Vagina (tissue), 2 donors: ENCODE measurements at places on chromosomes 16 and 17. TPM values are rescaled to one million over a fixed set of nuclear protein-coding genes. Genes with fewer than 3 reads are reported as not detected.
A peak's percentile ranks its signal among the peaks of the same experiment; 100 is the strongest.

The SLC5A10 gene
- not detected for total RNA-seq

The DHRS7C gene
- not detected for total RNA-seq

The PRAC1 gene
- total RNA-seq = 9.6 TPM

The ABCC12 gene
- not detected for total RNA-seq

The PTRH2 gene
- total RNA-seq = 43.0 TPM

The PRSS33 gene
- total RNA-seq = not detected

DNA sequence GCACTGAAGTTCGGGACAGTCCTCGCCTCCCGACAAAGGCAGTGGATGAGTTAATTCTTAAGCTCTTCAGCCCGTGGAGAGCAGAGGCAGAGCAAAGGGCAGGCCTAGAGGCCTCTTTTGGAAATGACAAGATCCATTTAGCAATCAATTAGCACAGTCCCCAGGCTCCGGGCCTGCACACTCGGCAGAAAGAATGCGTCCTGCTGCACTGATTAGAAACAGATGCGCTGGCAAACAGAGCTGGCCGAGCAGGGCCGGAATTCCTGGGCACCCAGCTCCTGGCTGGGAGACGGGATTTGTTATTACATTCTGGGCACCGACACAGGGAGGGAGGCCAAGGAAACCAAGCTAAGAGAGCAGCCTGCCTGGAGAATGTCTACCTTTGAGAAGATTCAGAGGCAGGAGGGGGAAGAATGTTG is 162.9 kb downstream of the COPRS start:
- no peaks in the 10 kb centered on the region for H3K36me3 ChIP-seq
- H3K27ac ChIP-seq = peak overlapping the region; percentile 42
- no peak overlapping the region for H3K4me3 ChIP-seq
- no peaks in the 10 kb centered on the region for H3K27me3 ChIP-seq
- peaks cover 44% of the 10 kb centered on the region for H3K4me1 ChIP-seq
- no peak for DNase-seq

GRCh38 chr16:2426941-2427361 is 2.3 kb upstream of the CCNF start:
- no peak overlapping the region for H3K4me3 ChIP-seq
- peaks cover 20% of the 10 kb centered on the region for H3K4me1 ChIP-seq
- H3K27me3 ChIP-seq = no peaks in the 10 kb centered on the region
- no peaks in the 10 kb centered on the region for H3K36me3 ChIP-seq
- H3K27ac ChIP-seq = no peak overlapping the region

- H3K4me3 ChIP-seq = no peak overlapping the region
- H3K27me3 ChIP-seq = no peaks in the 10 kb centered on the region
- H3K4me1 ChIP-seq = no peaks in the 10 kb centered on the region
- no peak overlapping the region for H3K27ac ChIP-seq
- H3K36me3 ChIP-seq = no peaks in the 10 kb centered on the region
- no peak for DNase-seq
Measured at GRCh38 chr16:78324649-78325285, 225.3 kb downstream of the WWOX start.

DNA sequence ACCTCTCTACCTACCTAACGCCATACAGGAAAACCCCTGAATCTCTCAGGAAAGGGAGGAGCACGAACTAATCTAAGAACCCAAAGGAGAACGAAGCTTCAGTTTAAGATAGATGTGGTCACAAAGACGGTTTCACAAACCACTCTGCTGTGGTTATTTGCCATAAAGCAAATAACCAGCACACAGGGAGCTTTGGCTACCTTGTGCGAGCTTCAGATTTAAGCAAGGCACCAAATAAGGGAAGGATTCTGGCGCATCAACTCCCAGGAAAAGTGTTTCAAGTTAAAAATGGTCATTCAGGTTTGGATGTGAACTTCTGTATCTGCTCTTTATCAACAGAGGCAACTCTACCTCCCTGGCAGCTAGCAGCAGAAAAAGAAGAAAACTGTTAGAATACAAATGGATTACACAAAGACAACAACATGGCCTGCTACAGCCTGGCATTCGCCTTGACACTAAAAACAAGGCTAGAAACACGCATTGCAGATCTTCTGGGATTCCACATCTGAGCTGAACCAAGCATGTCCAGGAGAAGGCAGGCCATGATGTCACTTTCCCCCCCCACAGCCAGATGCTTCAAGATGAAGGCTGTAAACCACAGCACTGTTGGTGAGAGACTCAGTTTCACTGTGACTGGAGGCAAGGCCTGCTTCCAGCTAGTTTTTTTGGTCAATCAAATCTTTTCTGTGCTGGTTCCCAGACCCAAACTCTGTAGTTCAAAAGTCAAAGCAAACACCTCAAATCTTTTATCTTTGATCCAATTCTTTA is 43.6 kb downstream of the SMG6 start:
- H3K4me3 ChIP-seq = no peak overlapping the region
- no peaks in the 10 kb centered on the region for H3K27me3 ChIP-seq
- no peaks in the 10 kb centered on the region for H3K36me3 ChIP-seq
- no peak for DNase-seq

GRCh38 chr17:73132085-73132492 is 32.7 kb upstream of the SSTR2 start:
- DNase-seq = no peak
- H3K36me3 ChIP-seq = no peaks in the 10 kb centered on the region
- no peak overlapping the region for H3K27ac ChIP-seq
- no peaks in the 10 kb centered on the region for H3K27me3 ChIP-seq

DNA sequence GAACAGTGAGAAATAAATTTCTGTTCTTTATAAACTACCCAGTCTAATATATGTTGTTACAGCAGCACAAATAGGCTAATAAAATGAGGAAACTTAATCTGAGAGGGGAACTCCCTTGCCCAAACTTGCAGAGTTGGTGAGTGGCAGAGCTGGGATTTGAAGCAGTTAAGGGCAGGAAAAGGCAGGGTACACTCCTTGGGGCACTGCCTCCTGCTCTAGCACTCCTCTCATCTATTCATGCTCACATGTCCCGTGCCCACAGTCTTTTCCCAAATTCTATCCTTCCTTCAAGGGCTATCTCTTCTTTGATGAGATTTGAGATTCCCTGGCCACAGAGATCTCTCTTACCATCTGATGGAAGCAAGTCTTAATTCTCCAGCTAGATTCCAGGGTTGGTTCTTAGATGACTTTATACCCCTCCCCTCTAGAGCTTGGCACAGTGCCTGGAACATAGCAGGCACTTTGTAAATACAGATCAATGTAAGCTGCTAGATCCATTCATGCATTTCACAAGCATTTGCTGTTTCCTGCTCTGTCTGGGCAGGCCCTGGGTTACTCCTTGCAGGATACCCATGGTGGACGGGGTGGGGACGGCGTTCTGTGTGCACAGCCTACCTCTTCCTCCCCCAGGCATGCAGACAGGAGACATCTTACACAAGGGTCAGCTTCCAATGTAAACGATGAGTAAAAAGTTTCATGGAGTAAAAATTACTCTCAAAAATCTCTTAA is 39.2 kb upstream of the ABCC12 start:
- no peaks in the 10 kb centered on the region for H3K27me3 ChIP-seq
- no peaks in the 10 kb centered on the region for H3K4me1 ChIP-seq
- H3K36me3 ChIP-seq = no peaks in the 10 kb centered on the region
- H3K4me3 ChIP-seq = no peak overlapping the region

GRCh38 chr16:71807905-71808592 is 585 bp downstream of the AP1G1 start:
- no peaks in the 10 kb centered on the region for H3K27me3 ChIP-seq
- H3K36me3 ChIP-seq = no peaks in the 10 kb centered on the region
- H3K4me3 ChIP-seq = peak overlapping the region; percentile 56
- peaks cover 42% of the 10 kb centered on the region for H3K4me1 ChIP-seq

DNA sequence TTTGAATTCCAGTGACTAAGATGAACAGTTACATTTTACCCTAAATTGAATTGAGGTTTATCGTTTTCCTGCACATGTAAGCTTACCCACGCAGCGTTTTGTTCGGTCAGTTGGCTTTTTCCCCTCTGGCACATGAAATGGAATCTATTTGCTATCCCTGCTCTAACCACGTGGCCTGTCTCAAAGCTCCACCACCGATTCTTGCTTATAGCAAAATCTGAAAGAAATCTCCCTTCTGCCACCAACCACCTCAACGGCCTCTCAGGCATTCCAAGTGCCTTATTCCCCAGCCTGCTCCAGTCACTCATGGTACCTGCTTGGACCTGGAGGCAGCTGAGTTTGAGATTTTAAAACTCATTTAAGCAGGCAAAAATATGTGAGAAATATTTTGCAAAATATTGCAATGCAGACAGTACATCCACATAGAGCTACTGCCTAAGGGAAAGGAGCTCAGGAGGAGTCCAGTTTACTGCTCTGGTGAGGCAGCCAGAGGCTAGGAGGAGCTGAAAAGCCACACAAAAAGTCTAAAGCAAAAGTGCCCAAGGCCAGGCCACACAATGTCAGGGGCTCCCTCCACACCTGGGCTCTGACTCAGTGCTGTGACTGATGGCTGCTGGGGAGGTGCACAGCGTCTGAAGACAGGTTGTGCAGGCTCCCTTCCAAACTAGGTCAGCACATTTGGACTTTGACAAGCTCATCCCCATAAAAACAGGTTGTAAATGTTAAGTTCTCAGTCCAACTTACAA is 26.4 kb downstream of the ARHGAP17 start:
- no peak overlapping the region for H3K4me3 ChIP-seq
- H3K4me1 ChIP-seq = peaks cover 76% of the 10 kb centered on the region
- DNase-seq = no peak
- peak overlapping the region; percentile 77 for H3K27ac ChIP-seq
- H3K36me3 ChIP-seq = no peaks in the 10 kb centered on the region
- no peaks in the 10 kb centered on the region for H3K27me3 ChIP-seq

DNA sequence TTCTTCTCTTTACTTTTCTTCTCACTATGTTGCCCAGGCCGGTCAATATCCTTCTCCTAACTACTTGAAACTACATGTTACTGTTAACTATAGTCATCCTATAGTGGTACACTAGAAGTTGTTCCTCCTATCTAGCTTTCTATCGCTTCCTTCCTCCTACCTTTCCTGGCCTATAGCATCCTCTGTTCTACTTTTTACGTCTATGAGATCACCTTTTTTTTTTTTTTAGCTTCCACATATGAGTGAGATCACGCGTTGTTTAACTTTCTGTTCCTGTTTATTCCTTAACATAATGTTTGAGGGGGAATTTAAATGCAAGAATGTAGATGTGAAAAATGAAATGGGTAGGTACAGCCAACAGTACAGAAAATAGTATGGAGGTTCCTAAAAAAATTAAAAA is 30.5 kb upstream of the YPEL2 start:
- no peak overlapping the region for H3K27ac ChIP-seq
- H3K36me3 ChIP-seq = no peaks in the 10 kb centered on the region
- H3K4me1 ChIP-seq = no peaks in the 10 kb centered on the region
- no peaks in the 10 kb centered on the region for H3K27me3 ChIP-seq

DNA sequence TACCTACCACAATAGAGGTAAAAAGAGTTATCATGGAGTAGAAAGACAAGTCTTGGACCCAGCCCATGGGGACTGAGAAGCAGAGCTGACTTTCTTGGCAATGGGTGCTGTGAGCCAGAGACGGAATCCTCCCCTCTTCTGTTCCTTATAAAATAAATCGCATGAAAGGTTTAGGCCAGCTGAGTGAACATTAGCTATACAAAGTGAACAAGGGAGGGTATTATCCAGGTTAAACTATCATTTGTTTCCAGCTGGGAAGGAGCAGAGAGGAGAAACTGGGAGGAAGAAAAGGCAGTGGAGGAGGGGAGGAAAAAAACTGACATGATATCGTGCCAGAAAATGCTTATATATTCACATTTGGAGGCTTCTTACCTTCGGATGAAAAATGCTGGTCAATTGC is 13.3 kb upstream of the PAFAH1B1 start:
- no peak overlapping the region for H3K4me3 ChIP-seq

GRCh38 chr16:55349867-55350266 is 25.9 kb downstream of the IRX6 start:
- no peak overlapping the region for H3K4me3 ChIP-seq
- H3K36me3 ChIP-seq = no peaks in the 10 kb centered on the region
- H3K27me3 ChIP-seq = no peaks in the 10 kb centered on the region
- H3K27ac ChIP-seq = no peak overlapping the region
- H3K4me1 ChIP-seq = no peaks in the 10 kb centered on the region

- no peaks in the 10 kb centered on the region for H3K36me3 ChIP-seq
- peak overlapping the region; percentile 8 for H3K27ac ChIP-seq
- no peaks in the 10 kb centered on the region for H3K4me1 ChIP-seq
- no peaks in the 10 kb centered on the region for H3K27me3 ChIP-seq
- no peak for DNase-seq
Measured at GRCh38 chr16:46649588-46650253, 28.5 kb upstream of the SHCBP1 start.
